ENCODE measurements at places on chromosomes 11 and 22.

- no peak for DNase-seq
Measured at GRCh38 chr11:107683807-107684206, 28.0 kb downstream of the SLN start.

- DNase-seq, result no peak
Measured at GRCh38 chr11:57343825-57344224, 5.7 kb downstream of the P2RX3 start.

- no peak for DNase-seq
Measured at GRCh38 chr11:28505232-28505631, 397.0 kb downstream of the METTL15 start.

GRCh38 chr22:32515084-32515483, 40.5 kb downstream of the FBXO7 start:
- DNase-seq, result no peak

DNA sequence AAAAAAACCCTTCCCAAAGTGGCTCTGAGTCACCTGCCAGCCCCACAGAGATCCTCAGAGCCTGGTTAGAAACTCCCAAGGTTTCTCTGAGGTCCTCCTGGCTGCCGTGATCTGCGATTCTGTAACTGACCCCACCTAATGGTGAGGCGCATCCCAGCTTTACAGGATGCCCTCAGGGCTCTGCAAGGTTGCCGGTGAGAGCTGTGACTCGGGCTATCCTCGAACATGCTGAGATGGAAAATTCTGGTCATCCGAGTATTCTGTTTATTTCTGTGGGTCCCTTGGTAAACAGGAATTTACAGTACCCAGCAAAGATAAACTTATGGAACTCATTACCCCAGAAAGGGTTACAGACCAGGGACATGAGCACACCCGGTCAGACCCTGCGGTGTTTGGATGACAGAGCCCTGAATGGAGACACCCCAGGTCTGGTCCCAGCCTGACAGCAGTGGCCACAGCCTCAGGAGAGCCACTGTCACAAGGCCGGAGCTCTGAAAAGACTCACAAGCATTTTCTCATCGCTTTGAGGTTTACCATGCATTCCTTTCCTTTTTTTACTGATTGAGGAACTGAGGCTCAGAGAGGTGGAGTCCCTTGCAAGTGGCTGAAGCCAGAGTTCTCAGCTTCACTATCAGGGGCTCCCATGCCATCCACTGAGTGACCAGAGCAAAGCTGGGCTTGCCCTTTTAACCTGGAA, 22.2 kb downstream of the LIF start:
- DNase-seq, result no peak

DNA sequence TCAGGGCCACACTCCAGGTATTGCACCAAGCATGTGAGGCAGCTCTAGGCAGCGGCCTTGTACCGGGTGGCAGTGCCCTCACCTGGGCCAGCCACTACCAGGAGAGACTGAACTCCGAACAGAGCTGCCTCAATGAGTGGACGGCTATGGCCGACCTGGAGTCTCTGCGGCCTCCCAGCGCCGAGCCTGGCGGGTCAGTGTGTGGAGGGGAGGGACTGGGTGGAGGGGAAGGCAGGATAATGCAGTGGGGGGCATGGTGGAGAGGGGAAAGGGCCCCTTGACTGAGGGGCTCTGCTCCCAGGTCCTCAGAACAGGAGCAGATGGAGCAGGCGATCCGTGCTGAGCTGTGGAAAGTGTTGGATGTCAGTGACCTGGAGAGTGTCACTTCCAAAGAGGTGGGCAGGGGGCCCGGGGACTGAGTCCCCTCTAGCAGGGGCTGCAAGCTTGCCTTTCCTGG, 4.2 kb downstream of the SSH3 start:
- no peak for DNase-seq

DNA sequence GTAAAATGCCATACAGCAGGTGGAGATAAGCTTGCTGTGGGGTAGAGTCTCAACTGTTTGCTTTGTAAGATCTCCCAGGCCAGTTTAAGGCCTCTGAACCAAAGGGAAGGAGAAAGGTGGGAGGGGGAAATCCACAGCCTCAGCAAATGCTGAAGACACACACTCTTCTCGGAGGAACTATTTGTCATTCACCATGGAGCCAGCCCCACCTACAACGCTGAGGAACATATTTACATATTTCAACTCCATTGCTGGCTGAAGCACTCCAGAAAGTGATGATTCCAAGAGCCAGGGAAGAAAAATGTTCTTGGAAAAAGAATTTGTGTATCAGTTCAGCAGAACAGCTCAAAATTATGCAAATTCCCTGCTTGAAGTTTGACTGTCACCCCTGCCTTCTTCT, 6.5 kb downstream of the TENM4 start:
- no peak for DNase-seq

DNA sequence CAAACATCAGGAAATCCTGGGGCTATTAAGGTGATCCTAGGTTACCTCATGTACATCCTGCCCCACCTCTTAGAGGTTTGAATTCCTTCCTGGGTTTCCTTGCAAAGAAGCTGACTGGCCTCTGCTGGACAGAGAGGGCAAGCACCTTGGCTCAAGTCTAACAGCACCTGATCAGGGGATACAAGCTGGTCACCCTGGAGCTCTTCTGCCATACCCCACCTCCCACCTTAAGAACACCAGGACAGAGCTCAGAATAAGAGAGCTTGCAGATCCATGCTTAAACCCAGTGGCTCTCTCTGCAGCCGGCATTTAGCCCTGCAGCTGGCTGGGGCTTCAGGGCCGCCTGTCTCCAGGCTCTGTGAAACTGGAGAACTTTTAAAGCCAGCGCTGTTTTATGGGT, 386.6 kb upstream of the NARS2 start:
- DNase-seq, result no peak

GRCh38 chr22:46626911-46627805, 7.0 kb downstream of the GRAMD4 start:
- DNase-seq, result no peak

- DNase-seq, result no peak
Measured at GRCh38 chr11:85976525-85976924, 92.4 kb downstream of the PICALM start.

GRCh38 chr11:124725719-124726105, 14.0 kb upstream of the NRGN start:
- DNase-seq, result no peak

DNA sequence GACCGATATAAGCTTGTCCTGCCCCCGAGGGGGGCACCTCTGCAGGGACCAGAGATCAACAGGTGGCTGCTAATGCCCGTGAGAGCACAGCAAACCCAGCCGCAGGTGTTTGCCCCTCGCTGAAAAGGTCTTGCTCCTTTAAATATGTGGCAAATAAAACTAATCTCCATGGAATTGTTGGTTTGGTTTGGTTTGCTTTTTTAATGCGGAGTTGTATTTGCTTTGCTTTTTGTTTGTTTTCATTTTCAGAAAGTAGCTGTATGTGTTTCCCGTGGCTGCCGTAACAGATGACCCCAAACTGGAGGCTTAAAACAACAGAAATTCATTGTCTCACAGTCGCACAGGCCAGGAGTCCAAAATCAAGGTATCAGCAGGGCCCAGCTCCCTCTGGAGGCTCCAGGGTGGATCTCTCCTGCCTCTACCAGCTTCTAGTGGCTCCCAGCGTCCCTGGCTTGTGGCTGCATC, 93.0 kb downstream of the CELSR1 start:
- no peak for DNase-seq

GRCh38 chr11:36097219-36097650, 153.4 kb downstream of the LDLRAD3 start:
- no peak for DNase-seq

GRCh38 chr22:31243339-31244045, 31.4 kb downstream of the LIMK2 start:
- DNase-seq, result no peak

DNA sequence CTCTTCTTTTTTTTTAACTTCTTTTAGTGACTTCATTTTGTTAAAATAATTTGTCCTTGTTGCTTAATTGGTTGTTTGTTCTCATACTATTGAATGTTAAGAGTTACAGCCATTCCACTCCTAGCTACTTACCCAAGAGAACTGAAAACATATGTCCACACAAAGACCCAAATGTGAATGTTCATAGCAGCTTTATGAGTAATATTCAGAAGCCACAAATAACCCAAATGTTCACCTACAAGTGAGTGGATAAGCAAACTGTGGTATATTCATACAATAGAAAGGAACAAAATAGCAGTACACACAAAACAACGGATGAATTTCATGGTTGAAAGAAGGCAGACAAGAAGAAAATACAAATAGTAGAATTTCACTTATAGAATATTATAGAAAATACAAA, 1.4 kb upstream of the OR4D11 start:
- DNase-seq, result no peak

DNA sequence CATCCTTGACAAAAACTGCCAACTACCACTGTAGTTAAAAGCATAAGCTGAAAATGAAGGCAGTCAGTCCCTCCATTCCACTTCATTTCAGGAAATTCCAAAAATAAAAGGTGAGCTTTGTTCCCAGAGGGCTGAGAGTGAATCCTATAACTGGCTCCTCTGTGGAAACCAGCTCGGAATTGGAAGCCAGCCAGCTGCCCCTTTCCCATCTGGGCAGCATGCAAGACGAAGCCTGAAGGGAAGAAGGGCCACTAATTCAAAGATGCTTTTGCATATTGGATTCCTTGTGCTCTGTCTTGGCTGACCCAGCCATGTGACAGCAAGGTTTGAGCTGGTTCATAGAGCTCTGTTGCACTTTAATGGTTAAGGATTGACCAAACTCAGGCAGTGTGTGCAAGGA, 83.4 kb downstream of the ALX4 start:
- no peak for DNase-seq

DNA sequence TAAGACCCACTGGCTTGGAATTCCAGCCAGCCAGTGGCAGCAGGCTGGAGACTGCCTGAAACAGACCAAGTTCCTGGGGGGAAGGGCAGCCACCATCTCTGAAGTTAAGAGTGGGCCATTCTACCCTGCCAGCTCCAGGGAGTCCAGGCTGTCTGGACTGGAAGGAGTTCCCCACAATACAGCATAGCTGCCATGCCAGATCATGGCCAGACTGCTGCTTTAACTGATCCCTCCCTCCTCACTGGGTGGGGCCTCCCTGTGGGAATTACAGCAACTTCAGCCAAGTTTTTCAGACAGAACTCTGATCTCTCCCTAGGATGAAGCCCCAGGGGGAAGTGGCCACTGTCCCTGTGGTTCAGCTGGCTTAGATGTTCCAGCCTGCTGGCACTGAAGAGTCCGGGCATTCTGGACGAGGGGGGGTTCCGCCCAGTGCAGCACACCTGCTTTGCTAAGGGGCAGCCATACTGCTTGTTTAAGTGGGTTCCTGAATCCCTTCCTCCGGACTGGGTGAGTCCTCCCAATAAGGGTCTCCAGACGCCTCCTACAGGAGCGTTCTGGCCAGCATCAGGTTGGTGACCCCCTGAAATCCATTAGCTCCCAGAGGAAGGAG, 455.4 kb downstream of the DLG2 start:
- no peak for DNase-seq

- no peak for DNase-seq
Measured at GRCh38 chr11:76023236-76024068, 182.8 kb downstream of the WNT11 start.

DNA sequence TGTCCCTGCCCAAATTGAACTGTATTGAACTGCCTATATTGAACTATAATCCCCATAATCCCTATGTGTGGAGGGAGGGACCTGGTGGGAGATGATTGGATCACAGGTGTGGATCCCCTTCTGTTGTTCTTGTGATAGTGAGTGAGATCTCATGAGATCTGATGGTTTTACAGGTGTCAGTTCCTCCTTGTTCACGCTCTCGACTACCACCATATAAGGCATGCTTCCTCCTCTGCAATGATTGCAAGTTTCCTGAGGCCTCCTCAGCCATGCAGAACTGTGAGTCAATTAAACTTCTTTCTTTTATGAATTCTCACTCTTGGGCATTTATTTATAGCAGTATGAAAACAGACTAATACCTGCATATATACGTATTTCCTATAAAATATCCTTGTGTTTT, 206.5 kb upstream of the PDGFD start:
- no peak for DNase-seq

DNA sequence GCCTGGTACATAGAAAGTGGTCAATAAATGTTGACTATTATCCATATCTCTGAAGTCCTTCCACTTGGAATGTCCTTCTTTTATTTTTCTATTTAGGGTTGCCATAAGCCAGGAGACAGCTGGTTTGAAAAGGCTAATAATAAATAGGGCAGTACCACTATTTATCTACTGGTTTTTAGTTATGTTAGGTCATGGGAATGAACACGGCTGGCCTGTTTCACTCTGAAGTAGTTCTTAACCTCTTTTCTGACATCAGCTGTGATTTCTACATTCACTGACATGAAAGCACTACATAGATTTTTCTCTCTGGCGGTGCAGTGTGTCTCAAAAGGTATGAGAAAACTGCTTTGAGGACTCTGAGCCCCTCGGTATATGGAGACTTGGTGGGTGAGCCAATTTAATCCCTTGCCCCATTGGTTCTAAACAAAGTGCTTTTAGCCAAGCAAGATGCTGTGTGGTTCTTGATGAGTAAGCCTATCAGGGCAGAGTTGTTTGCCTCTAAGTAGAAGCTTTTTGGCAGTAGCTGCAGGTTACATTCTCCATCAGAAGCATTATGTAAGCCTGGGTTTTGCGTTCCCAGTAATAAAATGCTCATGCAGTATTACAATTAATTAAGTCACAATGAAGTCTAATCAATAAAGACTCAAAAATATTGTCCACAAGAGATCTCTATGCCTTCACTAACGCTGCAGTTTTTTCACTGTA, 48.7 kb upstream of the APOA1 start:
- DNase-seq, result no peak

GRCh38 chr11:36340897-36341296, 44.8 kb downstream of the PRR5L start:
- no peak for DNase-seq

DNA sequence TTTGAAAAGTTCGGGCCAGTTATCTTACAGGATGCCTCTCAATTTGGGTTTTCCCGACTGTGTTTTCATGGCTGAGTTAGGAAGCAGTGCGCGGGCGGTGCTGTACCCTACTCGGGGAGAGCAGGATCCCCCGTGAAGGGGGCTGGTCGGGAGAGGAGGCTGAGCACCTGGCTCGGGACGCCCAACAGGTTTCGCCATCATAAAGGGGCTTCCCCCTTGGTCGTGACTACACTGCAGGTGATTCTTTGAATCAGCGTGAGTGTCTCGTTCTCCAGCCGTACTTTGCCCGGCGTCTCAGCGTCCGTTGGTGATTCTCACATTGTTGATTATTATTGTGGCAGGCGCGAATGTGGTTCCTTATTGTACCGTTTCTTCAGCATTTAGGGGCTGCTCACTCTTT, 46.6 kb downstream of the ST14 start:
- DNase-seq, result no peak

- DNase-seq, result no peak
Measured at GRCh38 chr11:114061048-114061680, 1.7 kb downstream of the ZBTB16 start.

DNA sequence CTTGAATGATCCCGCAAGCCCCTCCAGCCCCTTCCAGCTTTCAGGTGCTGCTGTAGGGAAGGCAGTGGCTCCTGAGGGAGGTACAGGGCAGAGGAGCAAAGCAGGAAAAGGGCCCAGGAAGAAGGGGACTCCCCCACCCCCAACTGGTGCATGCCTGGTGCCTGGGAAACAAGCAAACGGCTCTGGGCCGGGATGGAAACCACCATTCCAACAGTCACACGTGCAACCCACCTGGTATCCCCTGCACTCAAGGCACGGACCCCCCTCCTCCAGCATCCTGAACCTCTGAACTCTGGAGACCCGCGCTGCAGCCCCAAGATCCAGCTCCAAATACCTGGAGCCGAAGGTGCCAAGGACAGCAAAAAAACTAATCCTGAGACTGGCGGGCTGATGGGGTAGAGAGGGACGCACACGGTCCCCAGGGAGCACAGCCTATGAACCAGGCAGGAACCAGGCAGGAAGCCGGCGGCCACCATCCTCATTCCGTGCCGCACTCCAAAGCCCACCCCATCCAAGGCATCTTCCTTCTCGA, 537 bp downstream of the SCN4B start:
- DNase-seq, result no peak

- DNase-seq, result no peak
Measured at GRCh38 chr22:23182309-23183060, 2.2 kb downstream of the BCR start.

Data from left renal pelvis (tissue), 4 donors.